ENCODE measurements at places on chromosomes 11 and 22.

DNA sequence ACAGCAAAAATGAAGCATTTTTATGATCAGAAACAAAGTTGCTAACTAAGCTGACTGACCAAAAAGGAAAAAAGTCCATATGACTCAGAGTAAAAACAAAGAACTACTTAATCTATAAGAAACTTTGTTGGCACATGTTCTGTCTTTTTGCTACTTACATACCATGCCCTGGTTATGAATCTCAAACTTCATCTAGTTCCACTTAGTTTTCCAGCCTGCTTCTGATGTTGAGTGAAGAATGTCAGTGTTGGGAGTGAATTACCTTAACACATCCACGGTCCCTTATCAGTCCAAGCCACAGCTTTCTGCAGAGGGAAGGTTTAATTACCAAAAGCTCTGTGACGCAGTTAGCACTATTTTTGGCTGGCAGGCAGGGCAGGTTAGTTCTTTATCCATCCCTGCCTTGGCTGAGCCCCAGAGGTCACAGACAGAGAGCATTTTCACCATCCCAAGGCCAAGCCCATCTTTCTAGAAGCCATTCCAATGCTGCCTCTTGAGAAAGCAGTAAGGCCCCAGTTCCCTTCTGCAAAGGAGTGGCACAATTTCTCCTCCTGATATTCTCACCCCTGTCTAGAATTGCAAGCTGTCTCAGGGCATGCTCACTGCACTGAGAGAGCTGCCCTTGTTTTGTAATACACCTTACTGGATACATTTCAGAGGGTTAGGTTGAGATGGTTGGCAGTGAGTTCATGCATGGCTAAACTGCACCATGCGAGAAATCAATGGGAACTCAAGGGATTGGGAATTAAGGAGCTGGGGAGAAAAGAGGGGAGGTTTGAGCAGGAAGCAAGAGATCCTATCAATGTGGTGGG, 67.1 kb downstream of the SLC1A2 start:
- no peak for DNase-seq

GRCh38 chr11:14310679-14311078, 48.3 kb downstream of the RRAS2 start:
- DNase-seq = no peak

DNA sequence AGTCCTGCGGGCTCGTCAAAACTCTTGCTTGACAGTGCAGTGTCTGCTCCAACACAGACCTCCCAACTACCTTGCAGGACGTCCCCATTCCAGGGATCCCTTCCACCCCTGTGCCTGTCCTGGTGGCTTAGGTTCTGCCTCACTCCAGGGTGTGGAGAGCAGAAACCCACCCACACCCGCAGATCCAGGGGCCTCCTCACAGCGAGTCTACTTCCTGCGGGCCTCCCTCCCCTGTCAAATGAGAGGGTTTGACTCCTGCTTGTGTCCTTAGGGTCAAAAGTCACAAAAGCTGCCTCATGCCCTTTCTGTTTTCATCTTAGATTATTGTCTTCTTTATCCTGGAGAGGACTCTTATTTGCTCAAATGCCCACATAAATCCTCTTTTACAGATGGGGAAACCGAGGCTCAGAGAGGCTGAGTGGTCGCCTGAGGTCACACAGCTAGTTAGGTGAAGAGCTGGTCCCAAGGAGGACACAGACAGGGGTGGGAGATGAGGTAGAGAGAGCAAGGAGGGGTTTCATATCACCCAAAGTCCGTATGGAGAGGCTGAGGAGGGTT, 81.1 kb upstream of the KCNQ1OT1 start:
- DNase-seq = no peak

DNA sequence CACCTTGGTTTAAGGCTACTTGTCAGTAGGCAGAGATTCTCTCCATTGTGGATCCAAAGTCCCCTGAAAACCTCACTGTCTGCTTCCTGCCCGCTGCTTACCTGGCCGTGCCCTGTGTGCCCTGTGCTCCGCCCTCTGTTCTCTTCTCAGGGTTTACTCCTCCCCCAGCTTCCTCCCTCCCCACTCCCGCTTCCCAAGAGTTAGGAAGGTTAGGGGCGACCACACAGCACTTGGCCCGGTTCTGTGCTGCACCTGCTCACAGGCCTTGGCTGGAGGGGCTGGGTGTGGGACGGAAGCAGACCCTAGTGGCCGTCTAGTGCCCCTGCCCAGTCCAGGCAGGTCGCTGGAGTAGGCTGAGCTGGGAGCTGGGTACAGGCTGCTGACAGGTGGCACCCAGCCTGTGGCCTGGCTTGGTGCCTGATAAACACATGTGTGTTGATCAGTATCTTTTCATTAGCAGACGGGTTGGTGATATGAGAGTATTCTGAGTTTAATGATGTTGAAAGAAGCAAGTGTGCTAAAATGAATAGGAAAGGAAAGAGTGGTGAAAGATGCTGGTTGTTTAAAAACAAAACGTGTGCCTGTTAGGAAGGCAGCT, 40.5 kb downstream of the GRAMD4 start:
- no peak for DNase-seq

GRCh38 chr11:86193297-86194095, 51.1 kb upstream of the EED start:
- peak; percentile 80 for DNase-seq

All from HuH-7 (cell line).